A549 treated with CpdA at 1 μM for 4 hours (cell line): ENCODE measurements at places on chromosomes 13 and 19. TPM values are rescaled to one million over a fixed set of nuclear protein-coding genes. Genes with fewer than 3 reads are reported as not detected.

KLK1 gene
- 0.10 to 0.41 TPM (median 0.16 TPM) in 3 of 5 replicates, not detected in the others for total RNA-seq

MEIOSIN gene
- 0.05 to 0.16 TPM (median 0.06 TPM) in 4 of 5 replicates, not detected in the other for total RNA-seq

EFNB2 gene
- total RNA-seq: 1.4 to 2.2 TPM (median 1.9 TPM) in 5 replicates

GPX4 gene
- total RNA-seq: 387 to 508 TPM (median 482 TPM) in 5 replicates

MYH14 gene
- total RNA-seq: 4.9 to 6.7 TPM (median 6.3 TPM) in 5 replicates

CEACAM8 gene
- total RNA-seq: not detected in 5 replicates
